ENCODE measurements at places on chromosomes 3 and 15.

DNA sequence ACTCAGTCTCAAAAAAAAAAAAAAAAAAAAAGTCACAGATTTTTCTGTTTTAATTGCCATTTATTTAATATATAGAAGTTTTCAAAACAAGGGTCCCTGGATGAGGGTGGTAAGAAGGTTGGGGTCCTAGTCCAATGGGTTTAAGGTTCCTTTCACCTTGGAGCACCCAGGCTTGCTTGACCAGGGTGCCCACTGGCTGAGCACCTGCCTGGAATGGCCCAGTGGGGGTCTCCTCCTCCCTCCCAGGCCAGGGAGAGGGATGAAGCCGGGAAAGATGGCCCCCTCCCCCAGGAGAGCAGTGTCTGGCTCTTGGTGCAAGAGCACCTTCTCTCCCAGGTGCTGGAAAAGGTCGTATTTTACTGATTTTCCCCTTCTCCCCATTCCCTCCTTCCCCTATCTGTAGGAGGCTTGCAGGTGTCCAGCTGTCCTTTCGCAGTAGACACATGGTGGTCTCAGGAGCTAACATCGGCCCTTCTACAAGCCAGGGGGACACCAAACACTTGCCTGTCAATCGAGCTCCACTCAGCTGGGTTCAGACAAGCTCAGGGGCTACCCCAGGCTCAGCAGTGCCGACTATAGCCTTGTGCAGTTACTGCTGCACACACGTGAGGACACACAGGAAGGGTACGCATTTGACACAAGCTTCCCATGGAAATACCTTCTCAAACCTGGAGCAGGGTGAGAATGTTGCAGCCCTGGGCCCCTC lies 112.3 kb upstream of the KLF13 start:
- no peak for DNase-seq

- no peak for DNase-seq
These were observed 148.7 kb downstream of the ALCAM start for GRCh38 chr3:105515372-105515771.

GRCh38 chr15:95559875-95560394 lies 770.6 kb upstream of the NR2F2 start:
- DNase-seq: no peak

GRCh38 chr15:33644304-33644703 lies 324.0 kb upstream of the CHRM5 start:
- DNase-seq: no peak

DNA sequence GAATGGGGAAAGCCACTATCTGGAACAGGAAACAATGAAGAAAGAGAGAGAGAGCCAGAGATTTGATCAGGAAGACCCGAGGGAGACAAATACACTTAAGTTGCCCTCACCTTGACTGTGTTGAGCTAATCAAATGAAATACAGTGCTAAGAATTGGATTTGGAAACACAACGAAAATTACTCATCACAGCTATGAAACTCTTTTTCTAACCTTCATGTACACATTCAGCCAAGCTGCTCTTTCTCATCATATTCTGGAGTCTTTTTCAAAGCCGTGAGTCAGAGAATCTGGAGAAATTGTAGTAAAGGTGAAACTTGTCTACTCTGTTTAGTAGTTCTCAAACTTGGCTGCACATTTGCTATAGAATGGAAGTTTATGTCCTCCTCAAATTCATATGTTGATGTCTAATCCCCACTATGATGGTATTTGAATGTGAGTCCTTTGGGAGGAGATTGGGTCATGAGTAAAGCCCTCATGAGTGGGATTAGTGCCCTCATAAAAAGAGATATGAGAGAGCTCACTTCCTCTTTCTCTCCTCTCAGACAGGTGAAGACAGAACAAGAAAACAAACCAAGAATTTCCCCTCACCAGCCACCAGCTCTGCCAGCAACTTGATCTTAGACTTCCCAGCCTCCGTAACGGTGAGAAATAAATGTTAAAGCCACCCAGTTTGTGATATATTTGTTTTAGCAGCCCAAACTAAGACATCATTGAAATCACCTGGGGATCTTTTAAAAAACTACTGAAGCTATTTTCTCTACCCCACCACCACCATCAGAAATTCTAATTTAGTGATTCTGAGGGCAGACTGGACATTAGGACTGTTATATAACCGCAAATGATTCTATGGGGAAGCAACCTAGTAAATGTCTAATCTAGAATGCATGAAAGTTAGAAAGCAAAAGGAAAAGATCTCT lies 143.6 kb upstream of the GRM7 start:
- DNase-seq: no peak

DNA sequence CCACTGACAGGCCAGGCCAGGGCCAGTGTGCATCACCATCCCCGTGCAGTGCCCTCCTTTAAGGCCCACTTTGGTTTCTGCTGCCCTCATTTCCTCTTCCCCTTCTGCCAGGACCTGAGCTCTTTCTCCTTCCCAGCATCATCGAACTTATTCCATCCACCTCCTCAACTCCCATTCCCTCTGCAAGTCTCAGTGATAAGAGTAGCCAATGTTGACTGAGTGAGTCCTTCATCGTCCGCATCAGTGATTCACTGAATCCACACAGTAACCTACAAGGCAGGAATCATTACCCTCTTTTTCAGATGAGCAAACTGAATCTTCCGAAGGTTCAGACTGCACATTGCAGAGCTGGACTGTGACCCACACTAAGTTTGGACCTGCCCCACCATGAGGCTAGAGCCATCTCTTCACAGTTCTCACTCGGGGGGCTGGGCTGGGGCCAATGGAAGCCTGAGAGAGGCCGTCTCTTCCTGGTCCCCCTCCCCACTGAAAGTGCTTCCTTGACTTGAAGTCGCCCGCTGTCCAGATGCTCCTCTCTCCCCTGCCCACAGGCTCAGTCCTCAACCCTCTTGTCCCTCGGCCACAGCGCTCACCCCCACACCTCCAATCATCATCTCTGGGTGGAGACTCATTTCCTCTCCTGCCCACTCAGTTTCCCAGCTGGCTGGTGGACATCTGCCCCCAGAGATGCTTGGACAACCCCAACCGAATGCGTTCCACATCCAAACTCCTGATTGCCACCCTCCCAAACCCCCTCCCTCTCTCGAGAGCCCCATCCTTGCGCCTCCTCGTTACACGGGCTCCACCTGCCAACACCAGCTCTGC lies 15.2 kb upstream of the ANPEP start:
- no peak for DNase-seq

DNA sequence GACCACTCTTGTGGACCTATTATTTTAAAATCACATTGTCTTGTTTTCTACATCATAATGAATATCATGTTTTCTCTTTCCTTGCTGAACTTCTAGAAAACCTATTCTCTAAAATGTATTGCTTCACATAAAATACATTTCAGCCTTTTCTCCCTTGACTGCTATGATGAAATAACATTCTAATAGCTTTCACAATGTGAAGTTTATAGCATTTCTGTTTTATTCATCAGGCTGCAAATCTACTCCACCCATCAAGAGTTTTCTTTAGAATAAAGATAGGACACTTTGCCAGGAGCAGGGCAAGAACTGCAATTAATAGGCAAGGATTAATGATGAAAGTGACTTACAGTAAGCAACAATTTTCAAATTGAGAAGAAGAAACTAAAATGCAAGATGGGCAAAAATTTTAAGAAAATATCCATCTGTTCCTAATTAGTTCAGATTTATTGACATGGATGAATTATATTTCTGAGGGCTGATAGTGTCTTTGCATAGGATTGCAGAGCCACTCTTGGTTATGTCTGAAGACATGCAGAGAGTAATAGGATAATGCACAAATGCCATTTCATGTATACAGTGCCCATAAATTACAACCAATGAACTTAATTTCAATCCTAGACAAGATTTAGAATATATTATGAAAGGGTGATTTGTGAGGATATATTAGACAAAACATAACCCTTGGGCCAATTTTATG lies 21.7 kb downstream of the LEKR1 start:
- DNase-seq: no peak

DNA sequence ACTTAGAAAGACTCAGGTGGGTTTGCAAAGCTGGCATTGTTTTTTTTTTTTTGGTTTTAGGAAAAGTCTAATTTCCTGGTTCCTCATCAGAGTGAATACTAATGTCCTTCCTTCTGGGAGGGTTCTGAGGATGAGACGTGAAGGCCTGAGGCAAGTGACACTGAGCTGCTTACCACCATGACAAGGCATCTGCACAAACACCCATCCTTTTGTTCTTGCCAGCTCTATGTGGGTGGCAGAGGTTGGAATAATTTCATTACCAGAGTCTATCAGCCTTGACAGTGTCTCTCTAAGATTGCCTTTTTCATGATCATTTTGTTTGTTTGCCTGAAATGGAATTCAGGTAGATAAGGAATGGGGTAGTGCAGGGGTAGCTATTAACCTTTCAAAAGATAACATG lies 17.1 kb downstream of the RTP4 start:
- no peak for DNase-seq

- DNase-seq: no peak
These were observed 36.8 kb downstream of the NBEAL2 start for GRCh38 chr3:47016086-47016933.

DNA sequence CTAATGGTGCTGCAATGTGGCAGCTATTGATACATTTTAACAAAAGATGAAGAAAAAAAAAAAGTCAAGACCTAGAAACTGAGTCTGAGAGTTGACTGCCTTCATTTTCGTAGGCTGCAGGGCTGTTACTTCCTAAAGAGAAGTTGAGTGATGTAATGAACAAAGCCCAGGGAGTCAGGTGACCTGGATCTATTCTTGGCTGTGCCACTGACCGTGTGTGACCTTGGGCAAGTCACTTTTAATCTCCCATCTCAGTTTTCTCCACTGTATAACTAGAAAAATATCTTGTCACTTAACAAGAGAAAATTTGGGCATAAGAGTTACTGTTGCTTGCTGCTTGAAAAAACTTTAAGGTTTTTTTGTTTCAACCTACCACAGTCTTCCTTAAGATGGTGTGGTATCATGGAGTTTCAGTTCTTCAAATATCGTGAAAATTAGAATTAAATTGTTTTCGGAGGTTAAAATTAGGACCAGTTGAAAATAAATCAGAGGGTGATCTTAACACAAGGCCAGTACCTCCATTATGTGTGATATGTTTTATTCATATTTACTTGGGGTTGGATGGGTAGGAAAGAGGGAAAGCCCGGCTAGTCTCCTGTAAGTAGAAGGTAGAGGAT lies 5.8 kb downstream of the FMN1 start:
- no peak for DNase-seq

GRCh38 chr3:197028728-197029510 lies 698 bp downstream of the MELTF start:
- DNase-seq: no peak

Measured in NCI-H1417 treated with DMSO at 0.1 percent for 48 hours (cell line).